ENCODE measurements at places on chromosomes 5 and 9.
A peak's percentile ranks its signal among the peaks of the same experiment; 100 is the strongest.

GRCh38 chr9:13163287-13163686 is 116.2 kb downstream of the MPDZ start:
- DNase-seq: no peak

- no peak for DNase-seq
Observed at GRCh38 chr5:179727106-179727505, 5.5 kb upstream of the MAML1 start.

GRCh38 chr5:53884417-53884816 is 324.0 kb downstream of the NDUFS4 start:
- DNase-seq: no peak

DNA sequence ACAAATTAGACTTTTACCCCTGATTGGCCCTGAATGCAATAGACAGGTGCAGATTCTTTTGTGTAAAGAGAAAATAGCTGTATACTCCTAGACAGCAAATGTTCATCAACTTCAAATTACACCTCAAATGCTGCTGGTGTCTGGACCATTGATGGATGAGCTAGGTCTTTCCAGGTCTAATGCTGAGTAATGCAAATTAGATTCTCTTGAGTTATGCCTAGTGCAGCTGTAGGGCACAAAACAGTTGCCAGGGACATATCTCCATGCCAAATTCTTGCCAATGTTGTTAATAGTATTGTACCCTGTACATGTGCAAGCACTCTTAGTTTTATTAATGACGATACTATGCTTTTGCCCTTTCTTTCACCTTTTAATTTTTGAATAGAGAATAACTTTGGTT is 72.3 kb upstream of the CNTLN start:
- DNase-seq: no peak

DNA sequence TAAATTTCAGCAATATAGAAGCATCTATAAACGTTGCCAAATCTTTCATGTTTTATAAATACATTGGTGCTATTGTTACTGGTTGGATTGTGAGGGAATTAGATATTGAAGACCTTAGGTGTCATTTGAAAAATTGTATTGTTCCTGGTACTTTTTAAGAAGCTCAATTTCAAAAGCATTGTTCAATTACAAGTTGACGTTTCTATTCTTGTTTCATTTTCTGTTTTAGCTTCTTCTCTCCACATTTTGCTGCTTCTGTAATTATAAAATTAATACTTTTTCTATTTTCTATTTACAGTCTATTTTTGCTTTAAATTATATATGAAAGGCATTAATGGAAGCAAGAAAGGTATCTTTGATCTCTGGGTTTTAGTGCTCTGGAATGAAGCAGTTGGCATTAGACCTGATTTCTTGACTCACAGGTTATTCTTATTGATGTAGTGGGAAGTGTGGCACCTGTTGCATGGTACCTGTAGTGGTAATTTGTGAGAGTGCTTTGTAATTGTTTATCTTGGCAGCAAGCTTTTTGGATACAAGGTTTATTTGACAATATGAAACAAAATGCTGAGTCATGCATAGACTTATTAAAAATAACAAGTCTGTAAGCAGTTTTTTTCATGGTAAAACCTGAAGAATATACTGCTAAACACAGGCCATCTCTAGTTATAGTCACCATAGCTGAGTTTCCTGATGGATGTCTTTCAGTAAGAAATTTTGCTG is 13.2 kb downstream of the MACIR start:
- DNase-seq: no peak

- peak; percentile 33 for DNase-seq
Observed at GRCh38 chr5:136192015-136192525, 892 bp downstream of the SMIM32 start.

- no peak for DNase-seq
Observed at GRCh38 chr5:17828681-17829080, 194.4 kb downstream of the TAF11L14 start.

GRCh38 chr5:9398227-9398626 is 147.6 kb downstream of the SEMA5A start:
- DNase-seq: no peak

GRCh38 chr9:109203761-109204360 is 36.8 kb upstream of the FRRS1L start:
- DNase-seq: no peak

- no peak for DNase-seq
Observed at GRCh38 chr5:132215329-132215728, 12.3 kb downstream of the P4HA2 start.

- no peak for DNase-seq
Observed at GRCh38 chr5:604391-604831, 7.7 kb upstream of the CEP72 start.

- DNase-seq: no peak
Observed at GRCh38 chr5:170443624-170444023, 54.5 kb upstream of the KCNMB1 start.

DNA sequence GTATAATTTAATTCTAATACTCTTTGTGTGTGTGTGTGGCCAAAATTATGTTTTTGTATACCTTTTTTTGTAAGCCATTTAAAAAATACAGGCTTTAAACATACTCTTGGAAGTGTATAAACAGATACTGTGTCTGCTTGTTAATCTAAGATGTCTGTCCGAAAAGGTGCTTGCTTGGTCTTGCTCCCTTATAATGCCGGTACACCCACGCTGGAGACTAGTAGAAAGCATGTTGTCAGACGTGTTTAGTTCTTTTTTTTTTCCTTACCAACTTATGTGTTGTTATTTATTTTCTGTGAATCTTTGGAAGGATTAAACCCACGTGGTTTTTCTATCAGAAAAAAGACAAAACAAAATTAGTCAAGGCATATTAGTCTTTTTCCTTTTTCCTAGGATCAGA is 9.5 kb downstream of the GAPVD1 start:
- no peak for DNase-seq

DNA sequence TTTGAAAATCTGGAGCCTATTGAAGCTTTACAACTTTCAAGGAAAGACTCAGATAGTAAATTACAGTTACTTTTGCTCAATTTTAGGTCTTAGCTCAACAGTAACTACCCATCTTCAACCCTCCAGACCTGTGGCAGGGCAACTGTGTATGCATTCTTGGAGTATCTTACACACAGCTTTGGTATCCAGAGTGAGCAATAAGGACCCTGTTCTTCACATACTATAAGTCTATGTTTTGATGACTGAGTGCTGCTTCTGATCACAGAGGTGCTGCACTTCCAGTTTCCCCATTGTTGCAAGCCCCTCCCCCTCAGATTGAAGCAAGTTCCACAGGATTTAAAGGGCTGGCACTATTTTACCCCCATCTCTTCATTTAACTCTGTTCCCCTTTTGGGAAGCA is 737.4 kb upstream of the GRAMD2B start:
- DNase-seq: no peak

DNA sequence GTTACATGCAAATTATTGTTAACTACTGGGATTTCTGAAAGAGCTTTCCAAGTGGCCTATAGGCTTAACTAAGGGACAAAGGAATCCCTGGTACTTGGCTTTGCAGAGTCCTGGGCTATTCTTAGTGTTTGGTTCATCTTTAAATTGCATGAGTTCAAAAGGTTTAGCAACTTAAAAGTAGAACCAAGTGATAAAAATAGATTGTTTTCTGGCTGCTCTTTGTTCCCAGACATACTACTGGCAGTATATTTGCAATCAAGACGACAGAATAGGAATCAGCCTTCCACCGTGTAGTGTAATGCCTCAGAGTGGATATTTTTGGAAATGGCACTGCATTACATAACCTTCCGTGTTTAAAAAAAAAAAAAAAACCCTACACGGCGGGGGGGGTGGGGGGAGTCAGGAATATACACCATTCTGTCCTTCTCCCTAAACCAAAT is 1.0 kb downstream of the NREP start:
- peak; percentile 34 for DNase-seq

DNA sequence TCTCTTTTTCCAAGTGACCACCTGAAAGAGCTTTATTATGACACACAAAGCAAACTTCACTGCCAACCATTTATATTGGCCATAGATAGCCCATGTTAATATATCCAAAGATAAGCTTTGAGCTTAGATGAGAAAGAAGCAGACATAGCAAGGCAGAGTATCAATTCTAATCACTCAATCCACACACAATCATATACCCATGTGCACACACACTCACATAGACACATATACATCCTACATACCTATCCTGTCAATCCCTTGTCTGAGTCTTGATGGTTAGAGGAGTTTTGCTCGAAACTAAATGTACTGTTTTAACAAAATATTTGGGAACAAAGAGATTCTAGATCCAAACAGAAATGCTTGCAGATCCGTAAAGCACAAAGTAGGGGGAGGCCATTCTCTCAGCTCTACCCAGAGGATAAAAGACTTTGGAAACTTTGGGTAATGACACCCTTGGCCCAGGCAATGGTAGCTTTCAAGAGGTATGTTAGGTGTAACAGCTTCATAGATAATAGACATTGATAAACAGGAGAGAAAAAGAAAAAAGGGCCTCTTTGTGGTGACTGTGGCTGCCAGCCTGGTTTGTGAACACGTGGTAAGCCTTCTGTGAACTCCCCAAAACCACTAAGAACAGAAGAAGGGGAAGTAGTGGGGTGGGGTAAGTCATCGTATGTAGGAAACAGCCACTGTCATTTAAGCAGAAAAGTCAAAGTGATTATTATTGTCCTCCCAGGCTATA is 121.6 kb downstream of the TLR4 start:
- DNase-seq: no peak

GRCh38 chr5:57577432-57578175 is 95.0 kb upstream of the ACTBL2 start:
- DNase-seq: no peak

GRCh38 chr5:143207058-143207457 is 196.4 kb downstream of the NR3C1 start:
- DNase-seq: no peak

DNA sequence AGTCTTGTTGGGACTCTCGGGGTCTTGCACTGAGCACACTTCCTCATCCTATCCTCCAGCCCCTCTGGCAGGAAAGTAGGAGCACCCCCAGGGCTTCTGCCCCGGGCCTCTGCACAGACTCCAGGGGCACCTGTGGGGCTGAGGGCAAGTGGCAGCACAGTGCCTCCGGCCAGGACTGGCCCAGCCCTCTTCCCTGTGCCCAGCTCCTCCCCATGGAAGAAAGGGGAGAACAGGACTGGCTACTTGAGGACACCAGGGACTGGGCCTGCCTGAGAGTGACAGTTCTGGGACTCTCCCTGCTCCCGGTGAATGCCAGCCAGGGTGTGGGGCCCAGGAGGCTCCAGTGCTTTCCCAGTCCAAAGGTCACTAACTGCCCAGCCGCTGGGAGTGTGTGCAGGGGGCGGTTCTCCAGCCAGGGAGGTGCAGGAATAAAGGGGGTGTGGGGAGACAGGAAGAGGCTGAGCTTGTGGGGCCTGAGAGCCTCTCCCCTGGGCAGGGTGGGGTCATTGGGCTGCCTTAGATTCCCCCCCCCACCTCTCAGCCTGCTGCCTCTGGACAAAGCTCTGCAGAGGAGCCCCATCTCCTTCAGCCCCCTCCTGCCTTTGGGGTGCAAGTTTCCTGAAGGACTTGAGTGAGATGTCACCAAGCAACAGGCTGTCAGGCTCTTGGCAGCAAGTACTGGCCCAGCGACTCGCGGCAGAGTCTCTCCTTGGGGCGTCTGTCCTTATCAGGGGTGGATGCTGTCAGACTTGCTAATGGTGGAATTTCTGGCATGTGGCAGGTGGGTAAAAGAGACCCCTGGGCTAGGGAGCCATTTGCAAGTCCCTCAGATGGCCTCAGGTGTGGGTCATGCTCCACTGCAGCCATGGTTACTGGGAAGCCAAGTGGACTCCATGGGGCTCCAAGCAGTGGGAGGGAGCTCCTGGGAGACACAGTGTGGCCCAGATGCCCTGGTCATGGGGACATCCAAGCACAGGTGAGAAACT is 19.1 kb upstream of the JADE2 start:
- peak; percentile 51 for DNase-seq

GRCh38 chr9:109469646-109470358 is 28.3 kb downstream of the PTPN3 start:
- DNase-seq: peak; percentile 77

Measured in neural progenitor cell (in vitro differentiated cells).